Stimulated activated CD8-positive, alpha-beta memory T cell treated with anti-CD3 and anti-CD28 coated beads, Interleukin-4, amount 100 ng/mL, for 24 hours (primary cell): ENCODE measurements at places on chromosomes 13 and 19.
A peak's percentile ranks its signal among the peaks of the same experiment; 100 is the strongest.

DNA sequence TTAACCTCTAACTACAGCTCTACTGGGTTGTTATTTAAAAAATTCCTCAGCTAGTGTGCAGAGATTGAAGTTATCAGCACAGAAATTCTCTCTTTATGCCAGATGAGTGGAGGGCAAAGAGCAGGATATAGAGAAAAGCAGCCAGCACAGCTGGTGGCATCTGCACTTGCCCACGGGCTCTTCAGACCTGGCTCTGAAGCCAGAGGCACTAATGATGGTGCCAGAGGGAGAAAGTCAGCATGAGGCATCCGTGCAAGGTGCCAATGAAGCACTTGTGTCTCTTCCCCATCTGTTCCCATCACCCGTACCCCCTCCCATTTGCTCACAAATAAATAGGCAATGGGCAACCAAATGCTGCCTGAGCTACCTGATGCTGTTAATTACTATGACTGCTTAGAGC is 138.9 kb downstream of the OLFM4 start:
- no peak for DNase-seq

DNA sequence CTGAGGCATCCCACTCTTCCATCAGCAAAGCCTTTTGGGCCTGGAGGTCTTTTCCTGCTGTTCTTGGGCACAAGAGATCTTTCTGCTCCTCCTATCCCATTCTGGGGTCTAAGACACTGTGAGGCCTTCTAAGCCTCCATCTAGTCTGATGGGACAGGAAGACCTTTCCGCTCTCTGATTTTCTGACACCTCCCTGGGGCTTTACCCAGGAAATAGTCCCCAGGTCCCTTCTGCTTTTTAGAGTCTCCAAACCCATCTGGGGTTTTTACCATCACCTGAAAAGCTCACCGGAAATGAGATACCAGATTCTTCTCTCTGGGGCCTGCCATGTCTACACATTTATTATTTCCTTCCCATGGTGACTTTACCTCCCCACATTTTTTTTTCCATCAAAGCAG is 21.1 kb downstream of the CLEC17A start:
- no peak for DNase-seq

GRCh38 chr19:33229962-33230361 is 4.3 kb upstream of the SLC7A10 start:
- DNase-seq = no peak

- DNase-seq = peak; percentile 52
These were observed at the start of gene NFIX for GRCh38 chr19:12994701-12995595. Gene NFIX (plus strand): TSS chr19:12995475. CDS start chr19:12995838, 363 bp downstream.

GRCh38 chr19:14479975-14480699 is 5.0 kb upstream of the PTGER1 start:
- DNase-seq = peak; percentile 62

DNA sequence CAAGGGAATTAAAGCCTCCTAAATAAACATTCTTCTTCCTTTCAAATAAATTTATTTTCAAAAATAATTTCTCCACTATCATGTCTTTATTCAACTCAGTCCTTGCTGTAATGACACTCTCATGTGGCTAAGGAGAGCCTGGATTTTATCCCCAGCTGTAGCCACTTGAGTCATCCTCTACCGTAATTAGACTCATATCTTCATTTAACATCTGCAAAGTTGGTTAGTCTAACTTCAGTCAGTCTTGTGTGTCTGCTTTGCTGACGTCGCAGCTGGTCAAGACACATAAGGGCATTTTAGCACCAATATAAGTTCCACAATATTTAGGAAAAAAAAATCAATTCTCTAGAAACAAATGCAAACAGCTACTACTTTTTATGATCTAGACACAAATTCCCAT is 776.4 kb upstream of the ATXN8OS start:
- no peak for DNase-seq

DNA sequence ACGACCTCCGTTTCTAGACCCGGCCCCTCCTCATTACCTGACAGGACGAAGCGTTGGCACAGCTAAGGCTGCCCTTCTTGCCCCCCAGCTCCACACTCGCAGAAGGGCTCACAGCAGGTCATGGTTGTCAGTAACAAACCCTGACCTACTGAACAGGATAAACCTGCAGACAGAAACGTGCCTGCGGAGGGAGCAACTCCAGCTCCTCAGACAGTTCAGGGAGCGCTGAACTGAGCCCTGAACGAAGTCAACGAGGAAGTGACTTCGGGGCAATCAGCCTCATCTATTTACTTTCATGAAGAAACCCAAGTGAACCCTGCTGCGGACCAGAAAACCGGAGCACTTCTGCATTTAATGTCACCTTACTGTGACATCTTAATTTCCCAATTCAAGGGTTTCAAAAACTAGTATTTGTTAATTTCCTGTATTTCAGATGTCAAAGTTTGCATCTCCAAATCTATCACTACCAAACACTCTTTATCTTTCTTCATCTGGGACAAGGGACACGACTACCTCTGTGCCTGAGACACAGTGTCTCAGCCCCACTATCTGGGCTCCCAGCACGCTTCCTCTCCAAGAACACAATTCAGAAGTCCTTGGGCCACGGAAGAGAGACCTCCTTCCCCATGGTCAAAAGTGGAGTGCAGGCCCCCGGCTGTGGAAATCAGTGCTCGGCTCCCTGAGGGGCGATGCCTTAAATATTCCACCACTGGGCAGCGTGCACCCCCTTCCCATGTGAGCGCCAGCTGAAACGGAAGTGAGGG is 40.2 kb downstream of the CARS2 start:
- no peak for DNase-seq

GRCh38 chr13:102267191-102267590 is 134.7 kb downstream of the FGF14 start:
- DNase-seq = no peak

- DNase-seq = peak; percentile 31
These were observed 30.0 kb upstream of the TPT1 start for GRCh38 chr13:45370922-45371406.

GRCh38 chr19:7744871-7745650 is 2.3 kb downstream of the CD209 start:
- no peak for DNase-seq

GRCh38 chr13:106981051-106981450 is 413.1 kb upstream of the ARGLU1 start:
- DNase-seq = no peak

- DNase-seq = no peak
These were observed 12.2 kb downstream of the NEK3 start for GRCh38 chr13:52147225-52147624.

- no peak for DNase-seq
These were observed 13.7 kb upstream of the SCEL start for GRCh38 chr13:77521595-77522367.

DNA sequence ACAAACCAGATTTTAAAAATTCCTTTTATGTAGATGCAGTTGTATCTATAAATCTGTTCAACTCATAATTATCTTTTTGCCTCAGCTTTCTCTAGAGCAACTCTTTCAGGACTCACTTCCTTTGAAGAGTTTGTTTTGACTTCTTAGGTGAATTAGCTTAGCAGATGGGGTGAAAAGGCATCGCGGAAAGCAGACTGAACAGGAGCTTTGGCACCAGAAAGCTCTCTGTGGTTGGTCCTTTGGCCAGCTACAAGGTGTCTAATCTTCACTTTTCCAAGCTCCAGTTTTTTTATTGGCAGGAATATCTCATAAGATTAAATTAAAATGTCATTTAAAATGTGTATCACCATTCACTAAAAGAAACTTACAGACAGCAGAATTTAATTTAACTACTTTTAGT is 60.6 kb upstream of the KLF12 start:
- no peak for DNase-seq

- no peak for DNase-seq
These were observed 18.6 kb downstream of the FCGBP start for GRCh38 chr19:39915848-39916215.

GRCh38 chr19:12912571-12912970 is 6.5 kb downstream of the SYCE2 start:
- no peak for DNase-seq

GRCh38 chr19:3142292-3142670 is 6.4 kb downstream of the GNA15 start:
- no peak for DNase-seq

DNA sequence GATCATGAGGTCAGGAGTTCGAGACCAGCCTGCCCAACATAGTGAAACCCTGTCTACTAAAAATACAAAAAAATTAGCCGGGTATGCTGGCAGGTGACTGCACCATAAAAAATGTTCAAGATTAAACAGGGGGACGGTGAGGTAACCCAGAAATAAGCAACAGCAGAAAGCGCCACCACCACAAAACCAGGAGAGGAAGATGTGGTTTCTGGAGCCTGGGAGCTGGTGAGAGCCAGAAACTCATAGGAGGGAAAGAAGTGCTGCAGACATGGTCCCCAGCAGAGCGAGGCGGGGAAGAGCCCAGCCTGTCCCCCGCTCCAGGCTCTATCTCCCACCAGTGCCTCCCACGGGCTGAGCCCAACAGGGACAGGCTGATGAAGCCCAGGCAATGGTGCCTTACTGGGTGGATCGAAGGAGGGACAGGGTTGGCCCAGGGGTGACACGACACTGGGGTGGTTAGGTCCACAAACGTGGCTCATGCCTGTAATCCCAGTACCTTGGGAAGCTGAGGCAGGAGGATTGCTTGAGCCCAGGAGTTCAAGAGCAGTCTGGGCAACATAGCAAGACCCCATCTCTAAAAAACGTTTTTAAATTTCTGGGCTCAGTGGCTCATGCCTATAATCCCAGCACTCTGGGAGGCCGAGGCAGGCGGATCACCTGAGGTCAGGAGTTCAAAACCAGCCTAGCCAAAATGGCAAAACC is 19.0 kb downstream of the SPC24 start:
- no peak for DNase-seq

DNA sequence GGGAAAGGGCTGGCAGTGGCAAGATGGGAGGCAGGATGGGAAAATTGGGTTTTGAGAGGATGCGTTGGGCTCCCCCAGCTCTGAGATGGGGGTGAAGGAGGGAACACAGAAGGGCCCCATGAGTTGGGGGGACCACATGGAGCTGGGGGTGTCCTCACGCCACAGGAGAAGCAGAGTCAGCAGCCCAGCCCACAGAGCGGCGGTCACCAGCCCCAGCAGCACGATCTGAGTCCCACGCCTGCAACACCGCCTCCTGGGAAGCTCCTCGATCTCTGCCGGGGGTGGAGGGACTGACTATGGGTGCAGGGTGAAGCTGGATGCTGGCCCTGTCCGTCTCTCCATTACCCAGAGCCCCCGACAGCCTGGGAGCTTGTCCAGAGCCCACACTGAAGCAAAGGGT is 3.3 kb downstream of the FCER2 start:
- DNase-seq = no peak

GRCh38 chr13:61664801-61665705 is 249.4 kb upstream of the PCDH20 start:
- no peak for DNase-seq

DNA sequence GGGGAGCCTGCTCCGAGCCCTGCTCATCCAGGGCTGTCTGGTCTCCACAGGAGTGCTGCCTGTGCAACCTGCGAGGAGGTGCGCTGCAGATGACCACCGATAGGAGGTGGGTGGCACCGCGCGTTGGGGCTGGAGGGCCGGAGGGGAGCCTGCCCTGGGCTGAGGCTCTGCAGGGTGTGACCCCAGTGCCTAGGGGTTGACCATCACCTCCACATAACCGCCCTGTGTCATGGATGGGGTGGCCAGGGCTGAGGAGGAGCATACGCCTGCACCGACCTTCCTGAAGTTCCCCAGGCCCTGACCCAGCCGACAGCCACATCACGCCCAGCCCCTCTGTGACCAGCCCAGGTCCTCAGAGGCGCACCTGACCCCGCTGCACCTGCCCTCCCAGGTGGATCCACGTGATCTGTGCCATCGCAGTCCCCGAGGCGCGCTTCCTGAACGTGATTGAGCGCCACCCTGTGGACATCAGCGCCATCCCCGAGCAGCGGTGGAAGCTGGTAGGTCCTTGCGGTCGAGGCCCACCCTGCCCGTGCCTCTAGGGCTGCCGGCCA is 168.7 kb downstream of the KDM4B start:
- no peak for DNase-seq

DNA sequence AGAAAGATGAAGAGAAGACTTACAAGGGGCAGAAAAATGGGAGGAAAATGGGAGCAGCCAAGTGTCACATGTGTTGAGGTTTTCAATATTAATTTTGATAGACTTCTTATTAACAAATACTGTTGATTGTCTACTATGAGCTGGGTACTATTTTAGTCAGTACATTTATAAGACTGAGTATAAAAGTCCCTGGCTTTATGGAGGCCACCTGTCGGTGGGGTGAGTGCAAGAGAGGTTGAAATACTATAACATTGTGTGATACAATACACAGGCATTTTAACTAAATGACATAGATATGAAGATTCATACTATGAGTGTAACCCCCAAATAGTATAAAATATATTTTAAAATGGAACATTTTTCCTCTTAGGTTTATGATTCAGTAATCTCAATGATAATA is 29.9 kb downstream of the SLC10A2 start:
- DNase-seq = no peak

- no peak for DNase-seq
These were observed 15.0 kb downstream of the PAF1 start for GRCh38 chr19:39375929-39376328.

DNA sequence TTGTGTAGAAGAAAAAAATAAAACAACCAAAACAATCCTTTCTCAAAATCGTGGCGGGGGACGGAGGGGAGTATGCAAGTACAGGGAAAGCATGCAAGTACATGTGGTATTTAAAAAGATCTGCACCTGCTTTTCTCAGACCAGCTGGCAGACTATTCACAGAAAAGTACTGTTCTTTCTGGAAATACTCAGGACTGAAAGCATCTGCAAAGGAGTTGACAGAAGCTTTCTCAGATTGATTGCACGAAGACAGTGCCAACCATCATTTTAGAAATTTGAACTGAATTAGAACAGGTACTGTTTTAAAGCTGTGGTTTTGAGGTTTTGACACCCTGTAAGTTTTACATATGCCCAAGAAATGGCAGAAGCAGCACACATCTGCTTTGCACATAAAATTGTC is 19.8 kb upstream of the PCDH8 start:
- DNase-seq = no peak

- peak; percentile 38 for DNase-seq
These were observed 2.8 kb downstream of the GIPR start for GRCh38 chr19:45670670-45671453.

GRCh38 chr13:78658630-78659449 is at the start of gene OBI1:
Gene OBI1 (minus strand): TSS chr13:78659155. CDS start chr13:78659120, 35 bp downstream.
- DNase-seq = peak; percentile 86

DNA sequence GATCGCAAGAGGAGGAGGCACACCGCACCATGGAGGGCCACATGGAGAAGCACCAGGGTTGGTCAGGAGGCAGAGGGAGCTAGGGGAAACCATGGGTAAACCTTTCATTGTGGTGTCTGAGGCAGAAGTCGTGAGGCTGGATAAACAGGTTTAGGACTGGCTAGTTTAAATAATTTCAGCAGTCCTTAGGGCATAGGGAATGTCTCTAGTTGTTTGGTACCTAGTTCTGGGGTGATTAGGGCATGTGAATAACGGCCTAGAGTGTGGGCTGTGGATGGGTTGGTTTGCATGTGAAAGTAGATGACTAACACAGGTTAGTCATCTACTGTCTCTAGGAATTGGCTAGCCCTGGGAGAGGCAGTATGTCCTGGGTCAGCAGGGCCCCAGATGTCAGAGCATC is 102.3 kb downstream of the STOML3 start:
- DNase-seq = no peak
